ENCODE measurements at places on chromosomes 12 and 14.

DNA sequence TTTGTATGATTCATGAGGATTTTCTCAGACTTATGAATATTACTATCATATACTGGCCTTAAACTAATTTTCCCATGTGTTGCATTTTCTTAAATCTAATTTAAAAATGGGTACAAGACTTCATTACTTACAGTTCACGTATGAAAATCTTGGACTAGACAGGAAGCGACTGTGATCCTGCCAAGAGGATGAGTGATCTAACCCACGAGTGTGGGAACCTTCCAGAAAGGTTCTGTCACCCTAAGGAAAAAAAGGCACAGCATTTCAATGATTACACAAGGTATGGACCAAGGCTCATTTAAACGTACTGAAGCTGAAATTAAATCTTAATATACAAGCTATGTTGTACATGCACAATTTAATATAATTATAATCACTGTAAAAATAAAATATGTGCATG is 293.5 kb upstream of the DIO2 start:
- no peak for DNase-seq
- no peak overlapping the region for H3K27ac ChIP-seq
- no peak overlapping the region for H3K4me3 ChIP-seq
- no peaks in the 10 kb centered on the region for H3K36me3 ChIP-seq
- H3K27me3 ChIP-seq: no peaks in the 10 kb centered on the region

GRCh38 chr12:67747869-67748742 is 99.6 kb downstream of the DYRK2 start:
- H3K27ac ChIP-seq: no peak overlapping the region
- DNase-seq: no peak
- H3K4me3 ChIP-seq: no peak overlapping the region
- no peaks in the 10 kb centered on the region for H3K27me3 ChIP-seq
- H3K4me1 ChIP-seq: no peaks in the 10 kb centered on the region

DNA sequence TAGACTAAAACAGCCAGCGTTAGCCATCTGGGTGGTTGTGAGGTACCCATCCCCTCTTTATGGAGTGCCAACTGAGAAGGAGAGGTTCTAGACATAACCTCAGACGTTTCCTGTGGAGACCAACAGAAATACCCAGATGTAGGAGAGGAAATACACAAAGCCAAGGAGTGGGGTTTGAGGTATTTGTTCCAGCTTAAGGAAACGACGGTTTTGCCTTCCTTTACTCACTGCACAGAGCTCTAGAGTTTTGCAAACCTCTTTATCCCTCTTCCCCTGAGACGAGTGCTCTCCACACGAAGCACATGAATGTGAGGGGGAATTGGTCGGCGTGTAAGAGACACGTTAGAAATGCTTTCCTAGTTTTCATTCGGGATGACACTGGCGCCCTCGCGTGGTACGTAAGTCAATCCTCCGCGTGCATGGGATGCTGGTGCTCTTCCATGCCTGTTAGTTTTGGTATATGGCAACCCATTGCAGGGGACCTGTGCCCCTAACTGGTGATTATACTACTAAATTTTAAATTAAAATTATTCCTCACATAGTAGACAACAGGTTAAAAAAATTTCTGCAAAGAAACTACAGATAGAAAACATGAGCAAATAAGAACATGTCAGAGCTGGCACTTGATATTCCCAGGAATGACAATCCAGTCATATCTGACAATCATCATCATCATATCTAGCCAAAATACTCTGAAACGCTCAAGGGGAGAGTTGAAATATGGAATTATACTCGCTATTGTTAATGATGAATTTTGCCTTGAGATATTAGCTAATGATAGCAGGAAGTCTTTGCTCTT is 121.7 kb downstream of the PPM1H start:
- peaks cover 5% of the 10 kb centered on the region for H3K27me3 ChIP-seq
- H3K4me1 ChIP-seq: peaks cover 3% of the 10 kb centered on the region
- no peak overlapping the region for H3K27ac ChIP-seq
- no peak overlapping the region for H3K4me3 ChIP-seq
- no peaks in the 10 kb centered on the region for H3K36me3 ChIP-seq
- DNase-seq: no peak

DNA sequence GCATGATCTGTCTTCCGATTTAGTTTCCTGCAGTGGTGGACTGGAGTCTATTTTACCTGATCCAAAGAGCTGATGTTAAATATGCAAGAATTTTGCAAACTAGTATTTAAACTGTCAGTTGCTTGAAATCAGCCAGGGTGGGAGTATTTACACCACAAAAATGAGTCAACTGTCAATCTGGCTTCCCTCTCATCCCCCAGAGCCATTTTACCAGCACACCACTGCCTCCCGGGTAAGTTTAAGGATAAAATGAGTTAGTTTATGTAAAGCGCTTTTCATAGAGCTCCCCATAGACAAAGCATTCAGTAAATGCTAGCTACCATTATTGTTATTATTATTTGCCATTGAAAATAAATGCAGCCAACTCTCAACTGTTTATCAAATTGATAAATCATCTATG is 106.3 kb upstream of the FRMD6 start:
- no peak overlapping the region for H3K4me3 ChIP-seq
- H3K36me3 ChIP-seq: no peaks in the 10 kb centered on the region
- H3K27ac ChIP-seq: no peak overlapping the region
- H3K4me1 ChIP-seq: no peaks in the 10 kb centered on the region

GRCh38 chr14:34199585-34199984 is 248.7 kb upstream of the EGLN3 start:
- H3K4me3 ChIP-seq: no peak overlapping the region
- H3K36me3 ChIP-seq: no peaks in the 10 kb centered on the region
- no peaks in the 10 kb centered on the region for H3K27me3 ChIP-seq
- DNase-seq: no peak

- no peaks in the 10 kb centered on the region for H3K27me3 ChIP-seq
- no peak overlapping the region for H3K4me3 ChIP-seq
- no peaks in the 10 kb centered on the region for H3K36me3 ChIP-seq
- H3K27ac ChIP-seq: no peak overlapping the region
- DNase-seq: no peak
Observed at GRCh38 chr14:68836082-68836481, 43.2 kb upstream of the ZFP36L1 start.

DNA sequence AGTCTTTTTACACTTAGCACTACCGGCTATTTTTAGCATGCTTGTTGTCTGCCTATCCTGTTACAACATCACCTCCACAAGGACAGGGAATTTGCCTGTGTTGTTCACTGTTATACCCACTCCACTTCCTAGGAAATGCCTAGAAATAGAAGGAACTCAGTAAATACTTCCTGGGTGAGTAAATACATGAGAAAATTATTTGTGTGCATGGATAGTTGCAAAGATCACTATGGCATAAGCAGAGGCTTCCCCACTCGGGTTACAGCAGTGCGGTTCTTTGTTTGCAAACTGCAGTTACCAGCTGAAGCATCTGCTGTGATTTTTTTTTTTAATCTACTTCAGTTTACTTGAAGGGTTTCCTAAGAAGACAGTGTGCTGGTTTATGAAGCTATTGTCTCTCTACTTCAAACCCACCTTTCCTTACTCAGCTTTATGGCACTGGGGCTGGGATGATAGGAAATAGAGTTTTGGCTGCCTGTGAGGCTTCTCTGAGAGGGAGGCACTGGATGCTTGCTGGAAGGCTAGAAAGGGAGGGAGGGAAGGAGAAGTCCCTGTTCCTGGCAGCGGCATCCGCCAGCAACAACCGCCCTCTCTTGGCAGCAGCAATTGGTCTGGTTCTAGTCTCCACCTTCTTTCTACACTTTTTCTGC is 29.0 kb downstream of the PDE6H start:
- DNase-seq: no peak
- H3K27ac ChIP-seq: no peak overlapping the region
- no peaks in the 10 kb centered on the region for H3K36me3 ChIP-seq
- no peaks in the 10 kb centered on the region for H3K27me3 ChIP-seq
- H3K4me3 ChIP-seq: no peak overlapping the region
- no peaks in the 10 kb centered on the region for H3K4me1 ChIP-seq

GRCh38 chr12:40980427-40980961 is 207.6 kb upstream of the PDZRN4 start:
- H3K27ac ChIP-seq: no peak overlapping the region
- no peak for DNase-seq
- H3K27me3 ChIP-seq: no peaks in the 10 kb centered on the region

DNA sequence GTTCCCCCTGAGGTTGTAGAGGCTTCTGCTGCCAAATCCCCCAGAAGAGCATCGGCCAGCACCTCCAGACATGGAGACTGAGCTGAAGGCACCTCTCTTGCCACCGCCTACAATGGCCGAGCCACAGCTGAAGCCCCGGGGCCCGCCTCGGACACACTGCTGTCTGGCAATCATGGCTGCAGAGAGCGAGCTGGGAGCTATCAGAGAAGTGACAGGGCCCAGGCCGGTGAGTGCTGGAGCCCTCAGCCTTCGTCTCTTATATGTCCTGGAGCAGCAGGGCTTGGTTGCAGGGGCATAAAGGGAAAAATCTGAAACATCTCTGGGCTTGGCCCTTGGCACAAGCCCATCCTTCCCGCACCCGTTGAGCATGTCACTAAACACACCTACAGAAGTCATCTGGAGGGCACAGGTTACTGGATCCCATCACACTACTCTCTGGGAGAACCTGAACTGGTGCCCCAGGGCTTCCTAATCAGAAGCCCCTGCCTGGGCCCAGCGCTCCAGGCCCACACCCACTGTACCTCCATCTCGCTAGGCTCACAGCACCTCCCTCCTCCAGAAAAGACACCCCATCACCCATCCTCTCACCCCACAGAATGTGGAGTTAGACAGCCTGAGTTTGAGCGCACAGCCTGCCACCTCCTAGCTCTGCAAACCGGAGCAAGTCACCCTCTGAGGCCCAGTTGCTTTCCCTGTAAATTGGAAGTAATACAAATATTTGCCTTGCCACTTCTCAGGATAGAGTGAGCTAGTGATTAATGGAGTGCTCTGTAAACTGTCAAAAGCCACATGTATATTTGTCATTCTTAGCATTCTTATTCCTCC is at the start of gene KRT4:
TSS of gene KRT4 (minus strand) at position 232 of the 825 bp plus-strand sequence. CDS start at position 174, 58 bp downstream.
- DNase-seq: no peak
- no peaks in the 10 kb centered on the region for H3K36me3 ChIP-seq
- H3K4me1 ChIP-seq: peaks cover 14% of the 10 kb centered on the region
- H3K27me3 ChIP-seq: no peaks in the 10 kb centered on the region

GRCh38 chr12:67457778-67458665 is 188.9 kb downstream of the CAND1 start:
- H3K4me1 ChIP-seq: no peaks in the 10 kb centered on the region
- no peaks in the 10 kb centered on the region for H3K27me3 ChIP-seq
- H3K4me3 ChIP-seq: no peak overlapping the region
- no peak overlapping the region for H3K27ac ChIP-seq
- no peaks in the 10 kb centered on the region for H3K36me3 ChIP-seq
- DNase-seq: no peak

DNA sequence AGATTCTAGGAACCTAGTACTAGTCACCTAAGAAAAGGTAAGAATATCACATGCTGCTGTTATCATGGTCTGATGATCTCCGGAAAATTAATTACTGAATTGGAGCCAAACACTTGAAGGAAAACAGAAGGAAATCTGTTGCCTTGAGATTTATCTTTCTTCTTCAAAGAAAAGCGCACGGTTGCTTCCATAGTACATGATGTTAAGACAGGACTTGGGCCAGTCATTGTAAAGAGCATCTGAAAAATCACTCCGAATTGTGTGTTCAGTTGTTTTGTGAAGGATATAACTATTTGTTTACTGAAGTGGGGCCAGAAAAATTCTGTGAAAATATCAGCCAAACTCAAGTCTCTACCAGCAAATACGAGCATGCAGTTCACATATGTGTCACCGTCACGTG is 134.9 kb upstream of the FOXN3 start:
- no peak overlapping the region for H3K4me3 ChIP-seq
- no peak for DNase-seq
- H3K36me3 ChIP-seq: no peaks in the 10 kb centered on the region
- no peaks in the 10 kb centered on the region for H3K27me3 ChIP-seq

DNA sequence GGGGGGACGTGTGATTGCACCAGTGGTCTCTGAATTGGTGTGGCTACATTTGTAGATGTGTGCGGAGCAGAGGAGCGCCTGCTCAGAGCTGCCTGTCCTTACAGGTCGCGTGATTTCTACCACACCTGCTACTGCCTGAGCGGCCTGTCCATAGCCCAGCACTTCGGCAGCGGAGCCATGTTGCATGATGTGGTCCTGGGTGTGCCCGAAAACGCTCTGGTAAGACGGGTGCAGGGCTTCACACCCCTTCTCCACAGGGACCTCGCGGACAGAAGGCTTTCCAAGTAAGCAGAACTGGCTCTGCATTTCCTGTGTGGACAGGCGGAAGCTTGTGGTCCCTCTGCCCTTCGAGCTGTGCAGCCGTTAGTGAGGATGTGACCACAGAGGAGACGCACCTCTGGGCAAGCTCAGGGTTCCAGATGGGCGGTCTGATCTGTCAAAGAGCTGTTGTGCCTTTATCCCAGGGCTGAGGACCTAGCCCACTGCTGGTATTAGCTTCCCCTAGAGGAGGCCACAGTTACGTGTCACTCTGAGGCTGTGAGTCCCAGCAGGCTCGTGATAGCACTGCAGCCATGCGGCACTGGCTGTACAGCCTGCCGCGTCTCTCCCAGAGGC is 47.7 kb downstream of the MAX start:
- H3K36me3 ChIP-seq: no peaks in the 10 kb centered on the region
- H3K4me1 ChIP-seq: no peaks in the 10 kb centered on the region
- no peak overlapping the region for H3K27ac ChIP-seq
- H3K4me3 ChIP-seq: no peak overlapping the region

DNA sequence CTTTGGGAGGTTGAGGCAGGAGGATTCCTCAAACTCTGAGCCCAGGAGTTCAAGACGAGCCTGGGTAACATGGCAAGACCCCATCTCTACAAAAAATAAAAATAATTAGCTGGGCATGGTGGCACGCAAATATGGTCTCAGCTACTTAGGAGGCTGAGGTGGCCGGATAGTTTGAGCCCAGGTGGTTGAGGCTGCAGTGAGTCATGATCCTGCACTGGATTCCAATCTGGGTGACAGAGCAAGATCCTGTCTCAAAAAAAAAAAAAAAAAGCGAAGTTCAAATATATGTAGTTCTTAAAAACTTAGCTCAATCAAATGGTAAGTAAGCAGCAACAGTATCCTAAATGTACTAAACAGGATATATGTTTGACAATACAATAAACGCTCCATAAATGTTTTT is 85.5 kb upstream of the SSTR1 start:
- H3K4me3 ChIP-seq: no peak overlapping the region
- H3K27me3 ChIP-seq: no peaks in the 10 kb centered on the region
- H3K4me1 ChIP-seq: peaks cover 14% of the 10 kb centered on the region
- H3K36me3 ChIP-seq: no peaks in the 10 kb centered on the region
- H3K27ac ChIP-seq: no peak overlapping the region

GRCh38 chr12:62677355-62677754 is 210.7 kb downstream of the MON2 start:
- DNase-seq: no peak
- H3K4me3 ChIP-seq: no peak overlapping the region
- no peaks in the 10 kb centered on the region for H3K36me3 ChIP-seq
- no peaks in the 10 kb centered on the region for H3K27me3 ChIP-seq

GRCh38 chr12:29732593-29732992 is 51.1 kb downstream of the TMTC1 start:
- H3K27ac ChIP-seq: no peak overlapping the region
- H3K36me3 ChIP-seq: no peaks in the 10 kb centered on the region
- H3K27me3 ChIP-seq: no peaks in the 10 kb centered on the region
- no peak for DNase-seq

GRCh38 chr14:25537846-25538455 is 488.0 kb upstream of the STXBP6 start:
- no peaks in the 10 kb centered on the region for H3K27me3 ChIP-seq
- H3K4me1 ChIP-seq: no peaks in the 10 kb centered on the region
- no peak overlapping the region for H3K4me3 ChIP-seq

Data from CD8-positive, alpha-beta memory T cell (primary cell).